ENCODE measurements at places on chromosomes 2 and 18. TPM values are rescaled to one million over a fixed set of nuclear protein-coding genes. Genes with fewer than 3 reads are reported as not detected.

DNA sequence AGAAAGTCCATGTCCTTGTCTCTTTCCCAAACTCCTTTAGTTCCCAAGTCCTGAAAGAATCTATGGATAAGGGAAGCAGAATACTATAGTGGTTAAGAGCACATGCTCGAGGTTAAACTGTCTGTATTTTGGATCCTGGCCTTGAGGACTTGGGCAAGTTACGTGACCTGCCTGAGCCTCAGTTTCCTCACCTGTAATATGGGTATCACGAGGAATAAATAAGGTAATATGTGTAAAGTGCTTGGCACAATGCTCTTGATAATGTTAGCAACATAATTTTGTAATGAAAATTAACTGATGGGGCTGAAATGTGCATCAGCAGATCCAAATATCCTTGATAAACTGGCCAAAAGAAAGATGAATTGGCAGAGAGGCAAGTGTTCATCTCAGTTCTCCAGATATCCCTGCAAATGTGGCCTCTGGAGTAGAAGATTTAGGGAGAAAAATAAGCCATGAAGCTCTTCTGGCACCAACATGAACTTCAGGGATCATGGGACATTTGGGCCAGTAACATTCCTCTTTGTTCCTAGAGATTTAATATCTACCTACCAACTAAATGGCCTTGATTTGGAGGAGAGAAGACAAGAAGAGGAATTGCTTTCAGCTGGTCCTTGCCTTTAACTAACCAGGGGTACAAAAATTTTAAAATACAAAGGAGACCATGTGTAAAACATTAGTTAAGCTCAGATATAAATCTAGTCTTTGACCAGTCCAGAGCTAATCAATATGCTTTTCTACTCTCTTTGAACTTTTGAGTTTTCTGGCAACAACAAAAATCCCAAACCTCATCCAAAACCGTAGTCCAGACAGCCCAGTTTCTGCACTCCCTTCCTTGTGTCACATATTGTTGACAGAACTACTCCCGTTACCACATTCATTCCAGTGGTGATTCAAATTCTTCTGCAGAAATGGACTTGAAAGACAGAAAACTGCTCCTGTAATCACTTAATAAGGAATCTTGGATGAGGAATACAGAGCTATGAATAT, 52.7 kb upstream of the EML4 start:
- DNase-seq: peak; percentile 50

- DNase-seq: no peak
These were observed 1061.5 kb downstream of the CNTNAP5 start for GRCh38 chr2:125086313-125087184.

The UGT1A4 gene
- total RNA-seq: 73.6 TPM

GRCh38 chr2:231680285-231680991, 27.9 kb upstream of the PTMA start:
- DNase-seq: peak; percentile 64

DNA sequence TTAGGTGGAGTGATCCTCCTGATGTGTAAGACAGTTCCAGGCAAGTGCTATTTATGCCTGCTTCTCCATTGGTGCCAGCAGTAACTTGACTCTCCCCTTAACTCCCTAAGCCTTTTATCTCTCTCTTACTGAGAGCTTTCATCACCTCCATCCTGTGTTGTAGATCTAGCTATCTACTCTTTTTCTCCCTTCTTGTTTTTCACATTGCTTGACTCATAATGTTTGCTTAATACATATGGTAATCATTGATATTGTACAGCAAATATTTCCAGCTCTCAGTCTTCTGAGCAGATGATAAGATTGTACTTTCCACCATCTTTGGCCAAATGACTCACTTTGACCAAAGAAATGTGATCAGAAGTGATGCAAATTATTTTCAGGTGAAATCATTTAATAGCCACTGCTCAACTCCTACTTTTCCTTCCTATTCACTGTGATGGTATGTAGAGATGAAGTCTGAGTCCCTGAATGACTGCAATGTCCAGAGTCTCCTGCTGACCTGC, 165.0 kb downstream of the PLCL1 start:
- no peak for DNase-seq

DNA sequence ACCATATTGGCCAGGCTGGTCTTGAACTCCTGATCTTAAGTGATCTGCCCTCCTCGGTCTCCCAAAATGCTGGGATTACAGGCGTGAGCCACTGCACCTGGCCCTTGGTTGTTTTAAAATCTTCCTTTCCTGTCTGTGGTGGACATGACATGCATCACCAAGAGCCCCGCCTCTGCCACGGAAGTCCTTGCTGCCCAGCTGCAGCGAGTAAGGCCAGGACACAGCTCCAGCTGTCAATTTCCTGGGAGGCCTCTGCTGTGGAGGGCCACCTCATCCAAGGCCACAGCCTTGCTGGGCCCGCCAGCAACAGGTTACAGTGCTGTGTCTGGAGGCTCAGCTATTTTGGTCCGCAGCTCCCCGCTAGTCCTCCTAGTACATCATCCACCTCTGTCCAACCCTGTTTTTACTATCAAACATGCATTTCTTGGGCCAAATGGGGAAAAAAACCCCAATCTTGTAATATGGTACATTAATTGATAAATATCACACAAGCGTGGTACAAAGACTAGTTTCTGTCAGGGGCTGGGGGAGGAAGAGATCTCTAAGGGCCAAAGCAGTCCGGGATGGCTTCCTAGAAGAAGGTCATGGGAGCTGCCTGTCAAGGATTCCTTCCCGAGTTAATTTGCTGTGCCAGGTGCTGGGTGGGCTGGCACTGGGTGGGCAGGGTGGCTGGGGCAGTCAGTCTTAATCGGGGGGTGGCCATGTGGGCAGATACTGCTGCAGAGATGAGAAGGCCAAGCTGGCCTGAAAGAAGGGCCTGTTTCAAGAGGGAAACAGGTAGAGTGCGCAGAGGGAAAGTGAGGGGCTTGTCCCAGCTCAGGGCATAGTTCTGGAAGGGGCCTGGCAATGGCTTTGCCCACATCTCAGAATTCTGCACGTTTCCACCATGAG, 100.5 kb downstream of the INHBB start:
- DNase-seq: no peak

The NPHP1 gene
- total RNA-seq: 12.2 TPM

DNA sequence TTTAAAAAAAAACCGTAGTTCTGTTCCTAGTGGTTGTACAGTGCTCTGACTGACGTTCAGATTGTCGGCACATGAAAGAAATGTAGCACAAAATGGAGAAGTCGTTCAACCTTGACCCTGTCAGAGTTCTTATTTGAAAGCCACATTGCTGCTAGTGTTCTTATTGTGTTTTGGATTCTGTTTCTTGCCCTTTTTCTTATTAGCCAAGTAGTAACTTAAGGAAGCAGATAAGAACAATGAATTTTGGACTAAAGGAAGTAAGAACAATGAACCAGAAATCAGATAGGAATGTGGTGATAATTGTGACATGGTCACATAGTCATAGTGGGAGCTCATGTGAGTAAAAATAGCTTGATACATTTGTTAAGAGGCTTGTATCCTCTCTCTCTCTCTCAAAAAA, 45.9 kb downstream of the RPIA start:
- peak; percentile 38 for DNase-seq

GRCh38 chr2:175852879-175853615, 149.0 kb downstream of the LNPK start:
- no peak for DNase-seq

GRCh38 chr2:14125624-14126293, 506.8 kb upstream of the LRATD1 start:
- no peak for DNase-seq

DNA sequence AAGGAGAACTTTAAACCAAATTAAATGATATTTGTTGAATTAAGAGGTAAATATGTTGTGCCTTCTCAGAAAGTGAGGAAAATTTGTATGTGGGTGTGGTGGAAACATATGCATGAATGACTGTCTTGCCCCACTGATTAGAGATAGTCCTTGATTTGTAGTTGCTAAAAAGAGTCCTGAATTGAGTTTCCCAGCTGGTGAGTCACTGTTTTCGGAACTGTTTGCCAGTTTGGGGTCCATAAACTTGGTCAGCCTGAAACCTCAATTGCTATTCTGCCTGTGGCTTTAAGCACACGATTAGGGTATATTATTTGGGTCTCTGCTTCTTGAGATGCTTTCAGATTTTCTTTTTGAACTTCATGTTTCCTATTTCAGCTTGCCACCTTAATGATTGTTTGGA, 53.3 kb downstream of the PIKFYVE start:
- no peak for DNase-seq

The AMER3 gene
- total RNA-seq: not detected

The PLA2R1 gene
- total RNA-seq: 0.40 TPM

DNA sequence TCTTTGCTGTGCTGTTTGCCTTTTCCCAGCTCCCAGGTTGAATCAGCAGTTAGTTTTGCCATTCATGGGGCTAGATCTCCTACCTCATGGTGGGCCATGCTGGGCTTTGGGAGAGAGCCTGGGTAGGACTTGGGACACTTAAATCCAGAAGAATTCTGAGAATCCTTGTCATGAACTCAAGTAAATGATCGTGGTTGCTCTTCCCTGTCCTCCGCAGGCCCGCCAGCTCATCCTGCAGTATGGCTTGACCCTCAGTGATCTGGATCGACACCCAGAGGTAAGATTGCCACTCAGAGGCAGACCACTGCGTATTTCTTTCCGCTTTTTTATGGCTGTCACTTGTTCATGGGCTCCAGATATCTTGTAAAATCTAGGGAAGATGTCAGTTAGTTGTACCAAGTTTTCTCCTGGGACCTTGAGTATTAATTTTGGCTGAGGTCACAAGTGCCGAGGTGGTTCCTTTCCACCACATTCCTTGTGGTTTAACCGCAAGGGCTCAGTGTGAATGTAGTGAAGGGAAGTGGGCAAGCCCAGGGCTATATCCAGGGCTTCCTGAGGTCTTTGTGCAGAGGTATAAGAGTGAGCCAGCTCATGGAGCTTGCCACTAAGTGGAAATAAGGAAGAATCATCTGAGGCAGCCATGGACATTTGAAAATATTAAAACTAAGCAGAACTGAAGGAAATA, 37.7 kb downstream of the RPIA start:
- no peak for DNase-seq

The SKOR2 gene
- not detected for total RNA-seq

DNA sequence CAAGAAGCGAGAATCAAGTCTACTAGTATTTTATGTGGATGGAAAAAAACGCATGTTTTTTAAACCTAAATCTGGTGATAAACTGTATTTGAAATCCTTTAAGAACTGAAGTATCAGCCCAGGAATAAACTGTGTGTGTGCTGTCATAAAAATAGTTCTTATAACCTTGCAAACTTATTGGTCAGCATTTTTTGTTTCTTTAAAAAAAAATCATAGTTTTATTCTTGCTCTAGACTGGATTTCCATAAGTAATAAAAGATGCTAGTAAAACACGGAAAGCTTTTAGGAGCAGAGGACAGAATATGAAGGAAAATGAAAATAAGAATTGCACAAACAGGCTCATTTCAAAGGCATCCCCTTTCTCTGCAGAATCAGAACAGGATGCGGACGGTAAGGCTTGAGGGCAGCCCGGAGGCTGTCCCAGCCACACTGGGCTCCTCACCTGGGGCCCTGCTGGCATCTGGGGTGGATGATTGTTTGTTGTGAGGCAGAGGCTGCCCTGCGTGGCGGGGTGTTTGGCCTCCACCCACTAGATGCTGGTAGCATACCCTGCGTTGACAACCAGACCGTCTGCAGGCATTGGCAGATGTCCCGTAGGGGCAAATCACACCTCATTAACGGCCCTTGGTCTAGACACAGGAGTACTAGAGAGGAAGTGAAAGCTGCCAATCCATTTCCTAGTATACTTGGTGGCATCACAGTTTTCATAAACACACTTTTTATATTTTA, 52.5 kb downstream of the MBP start:
- DNase-seq: no peak

DNA sequence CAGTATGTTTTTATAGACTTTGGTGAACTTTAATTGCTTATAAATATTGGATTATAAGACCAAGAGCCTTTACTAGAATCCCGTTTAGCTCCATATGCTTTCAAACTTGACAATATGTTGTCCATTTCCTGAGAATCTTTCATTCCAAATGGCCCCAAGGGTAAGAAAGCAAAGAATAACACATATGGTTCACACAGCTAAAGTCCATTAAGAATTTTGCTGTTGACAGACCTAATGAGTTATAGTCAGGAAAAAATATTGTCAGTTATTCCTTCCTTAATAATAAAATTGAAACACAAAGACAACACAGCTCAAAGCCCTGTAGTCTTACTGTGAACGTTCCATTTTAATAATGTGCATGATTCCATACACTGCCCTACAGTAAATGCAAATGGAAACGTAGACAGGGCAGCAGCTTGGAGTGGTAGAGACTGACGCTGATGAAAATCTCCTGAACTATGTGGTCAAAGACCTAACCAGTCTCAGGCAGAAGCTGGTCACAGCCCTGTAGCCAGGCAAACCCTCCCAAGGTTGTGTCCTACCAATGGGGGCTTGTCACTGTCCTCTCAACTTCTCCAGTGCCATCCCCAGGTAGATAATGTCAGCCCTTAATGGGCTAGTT, 49.0 kb upstream of the ATIC start:
- no peak for DNase-seq

- peak; percentile 59 for DNase-seq
These were observed 178.0 kb downstream of the RND3 start for GRCh38 chr2:150309311-150310080.

DNA sequence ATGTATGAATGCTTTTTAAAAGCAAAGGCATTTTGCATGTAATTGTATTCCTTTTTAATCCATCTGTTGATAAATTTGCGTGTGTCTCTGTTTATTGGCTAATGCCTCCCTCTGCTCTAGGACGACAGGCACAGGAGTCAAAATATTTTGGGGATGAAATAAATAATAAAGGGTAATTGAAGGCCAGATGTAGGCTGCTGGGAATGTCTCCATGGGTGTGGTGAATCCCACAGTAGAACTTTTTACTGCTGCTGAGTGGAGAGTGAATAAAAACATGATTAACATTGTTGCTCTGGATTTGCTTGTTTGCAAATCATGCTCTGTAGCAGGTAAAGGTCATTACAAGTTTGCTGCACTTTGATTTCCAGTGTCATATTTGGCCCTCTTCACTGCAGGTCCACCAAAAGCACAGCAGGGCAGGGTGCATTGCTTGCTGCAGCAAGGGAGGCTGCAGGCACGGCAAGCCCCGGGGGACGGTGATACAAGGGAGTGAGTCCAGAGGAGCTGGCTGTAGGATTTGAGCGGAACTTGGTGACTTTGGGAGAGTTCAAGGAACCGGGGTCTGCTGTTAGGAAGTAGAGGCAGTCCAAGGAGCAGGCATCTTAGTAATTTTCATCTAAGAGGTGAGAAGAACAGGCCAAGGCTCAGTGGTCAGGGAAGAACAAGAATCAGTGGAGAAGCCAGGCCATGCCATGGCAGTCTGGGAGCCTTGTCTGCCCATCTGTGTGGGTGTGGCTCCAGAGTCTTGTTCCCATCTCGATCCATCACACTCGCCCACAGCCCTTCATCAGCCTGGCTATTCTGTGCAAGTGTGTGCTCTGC, 201.5 kb upstream of the RAB6C start:
- no peak for DNase-seq

- no peak for DNase-seq
These were observed at the start of gene ZEB2 for GRCh38 chr2:144519934-144520731. Gene ZEB2 (minus strand): TSS chr2:144520119. CDS start chr2:144517350, 2,769 bp downstream.

GRCh38 chr2:157252529-157252928, 5.0 kb upstream of the GALNT5 start:
- no peak for DNase-seq

GRCh38 chr18:48623468-48624235, 84.8 kb downstream of the CTIF start:
- DNase-seq: no peak

The FOXI3 gene
- not detected for total RNA-seq

- DNase-seq: peak; percentile 49
These were observed 44.9 kb downstream of the CPO start for GRCh38 chr2:206984206-206984605.
